GM10248 (cell line): ENCODE measurements at places on chromosomes 3 and 15.

DNA sequence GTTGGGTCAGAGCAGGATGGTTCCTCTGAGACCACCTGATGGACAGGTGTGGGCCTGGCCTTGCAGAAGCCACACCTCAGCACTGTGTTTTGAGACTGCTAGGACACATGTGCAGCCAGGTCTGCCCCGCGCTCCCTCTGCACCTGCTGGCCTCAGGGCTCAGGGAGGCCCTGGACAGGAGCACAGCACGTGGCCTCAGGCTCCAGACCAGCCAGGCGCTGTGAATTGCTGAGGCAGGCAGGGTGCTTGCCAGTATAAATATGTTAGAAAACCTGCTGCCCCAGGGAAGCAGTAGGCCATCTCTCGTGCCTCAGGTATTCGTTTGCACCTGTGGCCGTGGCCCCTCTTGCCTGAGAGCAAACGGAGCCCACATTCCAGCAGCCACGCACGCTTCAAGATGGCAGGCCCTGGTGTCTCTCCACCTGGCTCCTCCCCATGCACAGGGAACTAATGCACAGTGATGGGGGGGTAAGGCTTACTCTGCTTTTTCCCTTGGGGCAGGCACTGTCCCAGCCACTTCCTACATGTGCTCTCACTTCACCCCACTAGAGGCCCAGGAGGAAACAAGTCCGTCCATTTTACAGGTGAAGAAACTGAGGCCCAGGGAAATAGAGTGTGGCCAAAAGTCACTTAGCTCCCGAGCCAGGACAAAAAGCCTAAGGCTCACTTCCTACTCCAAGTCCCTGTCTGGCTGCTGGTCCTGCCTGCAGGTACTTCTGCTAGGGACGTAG is 20.4 kb downstream of the SEC61A1 start:
- DNase-seq = no peak

DNA sequence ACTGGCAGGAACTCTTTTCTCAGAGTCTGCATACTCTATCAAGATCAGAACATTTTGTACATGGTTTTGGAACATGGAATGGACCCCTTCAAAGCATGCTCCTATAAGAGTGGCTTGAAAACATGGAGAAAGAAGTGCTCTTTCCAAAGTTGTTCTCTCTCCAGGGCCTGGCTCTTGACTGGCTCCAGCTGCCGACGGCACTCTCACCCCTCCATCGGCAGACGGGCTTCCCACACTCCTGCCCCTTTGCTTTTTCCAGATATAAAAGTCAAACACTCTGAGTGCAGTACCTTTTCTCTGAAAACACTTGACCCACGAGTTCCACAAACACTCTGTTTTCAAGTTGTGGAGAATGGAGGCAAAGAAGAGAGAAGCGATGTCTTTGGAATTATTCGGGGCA is 72.5 kb upstream of the ONECUT1 start:
- no peak for DNase-seq

DNA sequence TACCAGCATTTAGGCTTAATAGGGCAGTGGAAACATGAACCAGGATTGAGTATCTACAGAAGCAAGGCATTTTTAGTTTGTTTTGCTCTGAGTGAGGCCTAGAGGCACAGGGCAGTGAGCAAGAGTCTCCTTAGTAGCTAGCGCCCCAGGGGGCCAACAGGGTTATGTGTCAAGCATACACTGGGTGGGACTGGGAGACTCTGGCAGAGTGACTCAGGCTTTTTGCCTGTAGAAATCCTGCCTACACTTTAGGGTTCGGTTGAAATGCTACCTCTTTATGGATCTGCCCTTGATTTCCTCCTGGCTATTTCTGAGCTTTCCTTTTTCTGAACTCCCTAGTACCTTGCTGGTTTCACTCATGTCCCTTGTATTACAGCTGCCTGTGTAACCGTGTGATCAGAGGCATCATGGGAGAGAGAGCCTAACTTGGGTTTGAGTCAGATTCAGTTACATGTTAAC is 72.2 kb downstream of the TOP2B start:
- DNase-seq = no peak

GRCh38 chr3:177257006-177257405 is 59.7 kb upstream of the TBL1XR1 start:
- DNase-seq = no peak

- DNase-seq = no peak
Observed at GRCh38 chr15:33766389-33766788, 201.9 kb upstream of the CHRM5 start.

- no peak for DNase-seq
Observed at GRCh38 chr15:92637626-92638025, 17.9 kb downstream of the FAM174B start.

GRCh38 chr15:79060175-79060574 is 30.4 kb downstream of the RASGRF1 start:
- DNase-seq = no peak

DNA sequence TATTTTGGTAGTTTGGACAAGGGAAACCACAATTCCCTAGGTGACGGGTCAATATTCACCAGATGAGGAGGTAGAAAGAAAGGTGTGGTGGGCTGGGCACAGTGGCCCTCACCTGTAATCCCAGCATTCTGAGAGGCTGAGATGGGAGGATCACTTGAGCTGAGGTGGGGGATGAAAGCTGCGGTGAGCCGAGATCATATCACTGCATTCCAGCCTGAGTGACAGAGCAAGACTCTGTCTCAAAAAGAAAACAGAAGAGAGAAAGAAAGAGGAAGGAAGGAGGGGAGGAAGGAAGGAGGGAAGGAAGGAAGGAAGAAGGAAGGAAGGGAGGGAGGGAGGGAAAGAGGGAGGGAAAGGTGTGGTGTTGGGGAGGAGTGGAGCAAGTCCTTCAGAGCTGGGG is 56.1 kb upstream of the RNF7 start:
- no peak for DNase-seq

DNA sequence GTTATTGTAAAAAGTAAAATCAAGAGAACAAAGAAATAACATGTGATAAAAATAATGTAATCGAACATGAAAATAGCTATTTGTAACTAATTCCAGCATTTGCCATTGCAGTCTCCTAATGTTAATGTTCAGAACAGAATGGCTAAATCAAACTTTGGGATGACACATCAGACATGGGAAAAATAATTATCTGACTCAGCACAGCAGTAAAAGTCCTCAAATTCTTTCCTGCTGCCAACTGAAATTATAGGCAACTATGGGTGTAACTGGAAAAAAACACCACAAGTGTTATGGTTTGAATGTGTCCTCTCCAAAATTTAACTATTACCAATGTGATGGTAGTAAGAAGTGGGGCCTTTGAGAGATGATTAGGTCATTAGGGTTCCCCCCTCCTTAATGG is 446.7 kb downstream of the C3orf38 start:
- DNase-seq = no peak

DNA sequence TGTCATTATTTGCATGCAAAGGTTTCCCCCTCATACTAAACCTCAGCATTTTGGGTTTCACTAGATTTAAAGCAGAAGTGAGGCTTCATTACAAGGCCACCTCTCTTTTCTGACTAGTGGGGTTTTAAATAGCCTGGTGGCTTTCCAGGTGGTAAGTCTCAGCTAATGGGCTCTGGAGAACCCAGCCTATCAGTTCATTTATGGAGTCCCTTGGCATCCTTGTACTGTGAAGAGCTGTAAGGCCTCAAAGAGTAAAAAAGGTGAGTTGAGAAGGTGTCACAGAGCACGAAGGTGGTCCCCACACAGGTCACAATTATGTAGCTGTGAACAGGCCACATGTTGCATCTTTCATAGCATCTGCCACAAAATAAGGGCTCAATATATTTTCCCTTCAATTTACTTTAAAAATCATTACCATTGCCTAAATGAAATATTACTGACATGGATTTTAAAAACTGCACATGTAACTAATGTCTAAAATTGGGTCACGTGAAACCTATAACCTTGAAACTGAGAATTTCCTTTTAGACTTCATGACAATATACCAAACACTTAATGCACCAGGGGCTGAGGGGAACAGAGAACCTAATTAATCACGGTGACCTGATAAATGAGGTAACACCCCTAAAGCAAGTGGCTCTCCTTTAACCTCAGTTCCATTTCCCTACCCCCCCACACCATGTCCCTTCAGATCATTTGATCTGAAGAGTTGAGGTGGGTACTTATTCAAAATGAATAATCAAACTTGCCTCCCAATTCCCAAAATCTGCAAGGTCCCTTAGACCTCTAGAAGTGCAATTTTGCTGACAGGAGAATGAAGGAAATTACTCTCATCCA is 1.3 kb downstream of the NGLY1 start:
- DNase-seq = peak; percentile 73

DNA sequence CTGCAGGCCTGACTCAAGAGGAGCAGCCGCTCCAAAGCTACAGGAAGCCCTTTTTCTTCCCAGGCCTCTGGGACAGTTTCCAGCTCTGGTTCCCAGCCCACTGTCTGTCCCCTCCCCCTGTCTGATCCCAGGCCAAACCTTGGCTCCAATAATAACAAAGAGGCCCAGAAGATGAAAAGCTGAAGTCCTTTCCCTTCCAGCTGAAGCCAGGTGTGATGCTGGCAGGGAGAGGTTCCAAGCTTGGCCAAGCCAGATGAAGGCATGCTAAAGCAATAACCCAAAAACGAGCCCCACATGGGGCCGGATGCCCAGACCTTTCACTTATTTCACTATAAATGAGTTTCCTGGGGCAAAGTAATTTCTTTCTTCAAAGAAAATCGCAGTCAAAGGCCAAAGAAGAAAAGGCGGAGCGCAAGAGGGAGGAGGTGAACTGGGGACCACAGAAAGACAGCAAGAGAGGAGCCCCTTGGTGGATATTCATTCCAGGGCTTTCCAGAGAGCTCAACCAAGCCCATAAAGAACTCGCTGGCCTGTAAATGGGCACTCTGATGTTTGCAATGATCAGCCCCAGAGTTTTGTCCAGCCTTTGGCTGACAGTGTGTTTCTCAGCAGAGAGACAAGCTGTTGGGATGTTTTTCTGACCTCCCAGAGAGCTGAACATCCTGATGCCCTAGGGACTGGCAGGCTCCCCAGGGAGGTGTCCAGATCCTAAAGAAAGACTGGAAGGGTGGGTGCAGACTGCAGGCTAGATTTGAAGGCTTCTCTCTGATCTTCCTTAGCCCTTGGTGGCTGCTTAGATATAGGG is 157.6 kb downstream of the UACA start:
- DNase-seq = no peak

DNA sequence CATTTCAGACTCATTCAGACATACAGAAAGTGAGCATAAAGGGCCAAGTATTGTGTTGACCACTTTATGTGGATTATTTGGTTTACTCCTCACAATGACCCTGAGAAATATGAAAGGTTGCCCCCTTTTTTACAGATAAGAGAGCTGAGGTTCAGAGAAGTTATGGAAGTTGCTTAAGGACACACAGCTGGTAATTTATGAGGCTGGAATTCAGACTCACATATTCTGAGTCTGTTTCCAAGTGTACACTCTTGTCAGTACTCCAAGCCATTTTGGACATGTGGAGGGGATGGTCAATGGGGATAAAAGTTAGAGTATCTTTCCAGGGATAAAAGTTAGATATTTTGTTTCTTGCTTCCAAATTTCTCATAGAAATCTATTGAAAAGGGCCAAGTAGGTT is 15.9 kb downstream of the ITPR1 start:
- no peak for DNase-seq

DNA sequence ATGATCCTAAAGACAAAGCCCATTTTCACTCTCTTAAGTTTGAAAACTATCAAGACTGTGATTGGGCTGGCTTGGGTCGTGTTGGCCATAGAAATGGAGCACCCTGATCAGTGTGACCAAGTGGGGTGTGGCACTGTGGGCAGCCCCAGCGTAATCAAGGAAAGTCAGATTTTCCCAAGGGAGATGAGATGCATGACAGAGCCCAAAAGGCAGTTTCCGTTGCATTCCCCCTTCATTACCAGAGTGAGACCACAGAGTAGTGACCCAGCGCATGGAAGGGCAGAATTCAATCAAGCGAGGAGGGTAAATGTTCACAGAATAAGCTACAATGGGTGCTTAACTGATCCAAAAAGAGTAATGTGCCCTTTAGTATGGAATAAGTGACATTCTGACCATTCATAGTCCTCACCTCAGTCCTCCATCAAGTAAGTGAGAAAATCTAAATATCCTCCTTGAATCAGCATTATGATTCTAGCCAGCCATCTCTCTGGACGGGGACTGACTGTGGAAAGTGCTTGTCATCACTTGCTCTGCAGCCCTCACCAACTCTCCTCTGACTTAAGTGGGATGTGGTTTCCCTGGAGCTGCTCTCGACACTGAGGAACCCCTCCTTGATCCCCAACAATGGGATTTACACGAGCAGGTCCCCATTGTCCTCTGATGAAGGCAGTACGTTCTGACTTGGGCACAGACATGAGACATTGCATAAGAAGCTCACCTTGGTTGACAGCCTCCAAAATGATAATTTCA is 430.5 kb downstream of the OCA2 start:
- no peak for DNase-seq

GRCh38 chr3:29279806-29280205 is 1.1 kb upstream of the RBMS3 start:
- no peak for DNase-seq

DNA sequence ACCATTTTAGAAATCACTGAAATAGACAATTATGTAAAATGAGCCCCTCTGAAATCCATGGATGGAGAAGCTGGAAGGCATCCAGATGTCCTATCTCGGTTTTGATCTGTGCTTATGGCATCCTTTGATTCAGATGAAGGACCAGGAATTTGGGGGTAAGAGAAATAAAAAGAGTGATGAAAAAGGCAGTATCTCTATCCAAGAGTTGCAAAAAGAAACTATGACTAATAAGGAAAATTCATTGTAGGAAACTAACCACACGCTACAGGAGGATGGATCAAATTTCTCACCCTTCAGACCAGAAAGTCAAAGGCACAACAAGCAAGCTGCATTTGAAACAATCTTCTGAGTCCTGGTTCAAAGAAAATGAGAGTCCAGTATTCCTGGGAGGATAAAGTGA is 34.8 kb downstream of the SRGAP3 start:
- DNase-seq = no peak

- DNase-seq = no peak
Observed at GRCh38 chr3:52593103-52593502, 56.7 kb downstream of the UQCC5 start.

- no peak for DNase-seq
Observed at GRCh38 chr15:25766417-25766816, 96.7 kb downstream of the ATP10A start.

GRCh38 chr3:75237477-75237876 is 426.7 kb upstream of the FRG2C start:
- DNase-seq = no peak
